Activated CD4-positive, alpha-beta T cell treated with anti-CD3 and anti-CD28 coated beads, Interleukin-2, amount 50 U/mL, for 1 hour (primary cell): ENCODE measurements at places on chromosomes 16 and 17.
A peak's percentile ranks its signal among the peaks of the same experiment; 100 is the strongest.

DNA sequence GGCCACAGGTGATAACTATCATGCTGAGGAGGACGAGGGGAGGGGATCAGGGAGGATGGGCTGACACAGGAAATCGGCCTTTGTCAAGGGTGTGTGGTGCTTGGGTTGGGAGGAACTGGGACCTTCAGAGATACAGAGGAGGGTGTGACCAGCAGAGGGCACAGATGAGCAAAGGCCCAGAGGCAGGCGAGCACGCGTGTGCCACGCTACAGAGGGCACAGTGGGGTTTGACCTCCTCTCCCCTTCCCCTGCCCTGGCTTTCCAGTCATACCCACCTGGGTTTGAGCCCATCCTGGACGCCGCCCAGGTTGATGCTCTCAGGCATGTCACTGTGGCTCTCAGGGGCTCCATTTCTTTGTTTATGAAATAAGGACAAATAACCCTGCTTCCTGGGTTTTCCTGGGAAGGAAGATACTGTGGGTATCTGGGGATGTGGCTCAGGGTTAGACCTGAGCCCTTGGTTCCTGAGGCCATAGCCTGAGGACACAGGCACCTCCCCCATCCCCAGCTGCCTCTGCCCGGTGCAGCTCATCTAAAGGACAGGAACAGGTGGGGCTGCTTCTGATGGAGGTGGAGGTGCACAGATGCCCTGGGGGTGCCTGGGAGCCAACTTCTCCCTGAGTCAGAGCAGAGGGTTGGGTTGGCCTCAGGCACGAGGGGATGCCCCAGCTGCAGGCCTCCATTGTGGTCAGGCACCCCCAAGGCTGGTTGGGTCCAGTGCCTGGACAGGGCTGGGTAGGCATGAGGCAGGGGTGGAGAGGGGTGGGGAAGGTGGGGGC is 51.8 kb downstream of the BEAN1 start:
- DNase-seq = peak; percentile 74

GRCh38 chr16:48523415-48524204 is 86.4 kb downstream of the N4BP1 start:
- DNase-seq = no peak

DNA sequence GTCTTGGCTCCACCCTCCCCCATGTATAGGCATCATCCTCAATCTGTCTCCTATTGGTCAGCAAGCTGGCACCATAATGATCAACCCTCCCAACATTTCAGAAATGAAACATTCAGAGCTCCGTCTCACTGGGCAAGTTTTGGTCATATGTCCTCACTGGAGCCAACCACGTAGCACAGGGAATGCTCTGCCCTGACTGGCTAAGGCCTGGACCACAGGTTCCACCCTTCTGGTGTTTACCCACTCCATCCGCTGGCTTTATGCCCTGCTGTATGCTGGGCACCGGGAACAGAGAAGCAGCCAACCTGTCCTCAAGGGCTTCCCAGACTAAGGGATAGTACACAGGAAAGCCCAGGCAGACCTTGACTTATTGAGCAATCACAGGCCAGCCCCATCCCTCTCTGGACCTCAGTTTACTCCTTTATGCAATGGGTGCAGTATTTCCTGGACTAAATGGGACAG is 20.5 kb downstream of the MYO15A start:
- DNase-seq = no peak

DNA sequence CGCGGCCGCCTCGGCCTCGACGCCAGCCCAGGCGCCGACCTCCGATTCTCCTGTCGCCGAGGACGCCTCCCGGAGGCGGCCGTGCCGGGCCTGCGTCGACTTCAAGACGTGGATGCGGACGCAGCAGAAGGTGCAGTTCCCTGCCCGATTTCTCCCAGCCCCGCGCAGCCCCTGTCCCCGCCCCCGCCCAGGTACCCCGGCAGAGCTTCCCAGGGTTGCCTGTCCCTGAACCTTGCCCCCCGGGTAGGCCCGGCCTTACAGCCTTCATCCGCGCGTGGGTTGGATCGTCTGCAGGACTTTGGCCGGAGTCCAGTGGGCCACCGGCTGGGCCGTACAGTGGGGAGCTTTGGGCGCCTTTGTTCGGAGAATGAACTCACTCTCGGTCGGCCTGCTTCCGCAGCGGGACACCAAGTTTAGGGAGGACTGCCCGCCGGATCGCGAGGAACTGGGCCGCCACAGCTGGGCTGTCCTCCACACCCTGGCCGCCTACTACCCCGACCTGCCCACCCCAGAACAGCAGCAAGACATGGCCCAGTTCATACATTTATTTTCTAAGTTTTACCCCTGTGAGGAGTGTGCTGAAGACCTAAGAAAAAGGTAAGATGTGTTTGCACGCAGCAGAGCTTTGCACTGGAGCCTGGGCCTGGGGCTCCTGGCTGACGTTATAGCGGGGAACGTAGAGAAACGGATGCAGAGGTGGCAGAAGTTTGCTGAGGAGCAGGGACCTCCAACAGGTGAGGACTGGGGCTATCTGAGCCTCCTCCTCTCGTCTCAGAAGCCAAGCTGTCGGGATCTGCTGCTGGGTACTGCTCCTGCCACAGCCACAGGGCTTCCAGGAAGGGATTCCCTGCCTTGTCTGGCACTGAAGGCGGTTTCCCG is 593 bp downstream of the GFER start:
- no peak for DNase-seq

DNA sequence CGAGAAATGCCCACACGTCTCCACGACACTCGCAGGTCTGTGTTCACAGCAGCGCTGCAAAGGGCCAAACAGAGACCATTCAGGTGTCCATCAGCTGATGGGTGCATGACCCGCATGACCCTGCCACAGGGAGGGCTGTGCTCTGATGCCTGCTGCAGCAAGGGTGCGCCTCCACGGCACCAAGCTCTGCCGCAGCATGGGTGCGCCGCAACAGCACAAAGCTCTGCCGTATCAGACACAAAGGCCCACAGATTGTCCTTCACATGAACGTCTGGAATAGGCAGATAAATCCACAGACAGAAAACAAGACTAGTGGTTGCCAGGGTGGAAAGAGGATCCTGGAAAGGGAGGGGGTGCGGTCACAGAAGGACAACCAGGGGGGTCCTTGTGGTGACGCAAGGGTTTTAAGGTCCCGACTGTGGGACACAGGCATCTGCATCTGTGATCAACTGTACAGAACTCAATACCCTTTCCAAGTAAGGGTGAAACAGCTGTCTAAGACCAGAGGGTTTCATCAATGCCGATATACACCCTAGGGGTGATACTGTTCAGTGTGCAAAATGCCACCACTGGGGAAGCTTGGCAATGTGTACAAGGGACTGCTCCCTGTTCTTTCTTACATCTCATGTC is 121.0 kb downstream of the ANKRD11 start:
- no peak for DNase-seq

GRCh38 chr17:40176754-40177110 is 538 bp upstream of the RAPGEFL1 start:
- no peak for DNase-seq

- no peak for DNase-seq
These were observed 326 bp downstream of the SRCIN1 start for GRCh38 chr17:38605411-38605840.

GRCh38 chr16:28040039-28040438 is 23.5 kb downstream of the GSG1L start:
- DNase-seq = no peak

- DNase-seq = no peak
These were observed 42.9 kb upstream of the KSR1 start for GRCh38 chr17:27413315-27413714.
